COLO829 (cell line): ENCODE measurements at places on chromosomes 1 and 21.

DNA sequence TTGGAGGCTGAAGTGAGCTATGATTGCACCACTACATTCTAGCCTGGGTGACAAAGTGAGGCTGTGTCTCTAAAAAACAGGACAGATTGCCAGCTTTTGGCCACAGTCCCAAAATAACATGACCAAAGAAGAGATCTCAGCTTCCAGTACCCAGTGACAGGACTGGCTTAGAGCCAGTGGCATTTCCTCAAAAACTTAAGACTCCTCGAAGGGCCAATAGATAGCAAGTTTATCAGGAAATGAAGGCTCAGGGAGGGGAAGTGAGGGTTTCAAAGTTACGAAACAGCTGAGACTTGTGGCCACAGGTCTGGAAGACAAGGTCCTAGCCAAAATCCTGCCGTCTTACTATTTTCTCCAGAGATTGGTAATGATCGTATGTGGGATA is 6.3 kb upstream of the TMEM39B start:
- no peak for DNase-seq

DNA sequence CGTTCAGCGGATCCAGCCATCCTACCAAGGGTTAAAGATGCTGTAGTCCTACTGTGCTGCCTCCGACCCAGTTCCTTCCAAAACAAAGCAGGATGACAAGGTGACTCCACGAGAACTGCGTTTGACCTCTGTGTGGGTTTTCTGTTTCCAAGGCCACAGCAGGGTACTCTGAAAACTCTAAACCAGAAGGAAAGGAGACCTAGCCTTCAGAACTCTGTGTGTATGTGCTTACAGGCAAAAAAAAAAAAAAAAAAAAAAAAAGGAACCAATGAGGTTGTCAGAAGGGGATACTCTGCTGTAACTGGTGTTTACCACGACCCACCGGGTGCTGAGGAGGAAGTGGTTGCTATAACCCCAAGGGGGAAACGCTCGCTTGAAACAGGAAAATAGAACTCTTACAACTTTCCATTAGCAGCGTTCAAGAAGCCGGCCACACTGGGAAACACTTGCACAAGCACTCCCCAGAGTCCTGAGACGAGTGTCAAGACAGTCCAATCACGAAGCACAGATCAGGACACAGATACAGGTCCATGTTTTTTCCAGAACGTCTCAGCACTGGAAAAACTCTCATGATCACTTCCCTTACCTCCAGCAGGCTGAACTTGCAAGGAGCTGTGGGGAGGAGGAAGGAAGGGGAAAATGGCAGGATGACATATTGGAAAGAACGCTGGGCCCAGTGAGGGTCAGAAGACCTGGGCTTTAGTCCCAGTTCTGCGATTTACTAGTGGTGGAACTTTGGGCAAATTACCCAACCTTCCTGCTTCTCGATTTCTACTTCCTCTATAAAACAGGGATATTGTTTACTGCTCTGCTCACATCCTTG is 64.0 kb downstream of the ITPKB start:
- DNase-seq: no peak

GRCh38 chr1:224067621-224068457 is 46.1 kb upstream of the FBXO28 start:
- peak; percentile 29 for DNase-seq

- DNase-seq: no peak
Observed at GRCh38 chr1:168083456-168084325, 53.0 kb downstream of the GPR161 start.

GRCh38 chr21:42566524-42567213 is 53.0 kb downstream of the SLC37A1 start:
- DNase-seq: no peak

- no peak for DNase-seq
Observed at GRCh38 chr1:17563494-17564281, 24.2 kb downstream of the ARHGEF10L start.

- peak; percentile 67 for DNase-seq
Observed at GRCh38 chr1:212916481-212917133, 33.7 kb upstream of the VASH2 start.

- no peak for DNase-seq
Observed at GRCh38 chr1:118486199-118486598, 301.2 kb upstream of the SPAG17 start.

GRCh38 chr1:63731117-63732043 is 42.4 kb upstream of the ROR1 start:
- no peak for DNase-seq

- DNase-seq: no peak
Observed at GRCh38 chr1:35222322-35223083, 29.6 kb upstream of the SFPQ start.

DNA sequence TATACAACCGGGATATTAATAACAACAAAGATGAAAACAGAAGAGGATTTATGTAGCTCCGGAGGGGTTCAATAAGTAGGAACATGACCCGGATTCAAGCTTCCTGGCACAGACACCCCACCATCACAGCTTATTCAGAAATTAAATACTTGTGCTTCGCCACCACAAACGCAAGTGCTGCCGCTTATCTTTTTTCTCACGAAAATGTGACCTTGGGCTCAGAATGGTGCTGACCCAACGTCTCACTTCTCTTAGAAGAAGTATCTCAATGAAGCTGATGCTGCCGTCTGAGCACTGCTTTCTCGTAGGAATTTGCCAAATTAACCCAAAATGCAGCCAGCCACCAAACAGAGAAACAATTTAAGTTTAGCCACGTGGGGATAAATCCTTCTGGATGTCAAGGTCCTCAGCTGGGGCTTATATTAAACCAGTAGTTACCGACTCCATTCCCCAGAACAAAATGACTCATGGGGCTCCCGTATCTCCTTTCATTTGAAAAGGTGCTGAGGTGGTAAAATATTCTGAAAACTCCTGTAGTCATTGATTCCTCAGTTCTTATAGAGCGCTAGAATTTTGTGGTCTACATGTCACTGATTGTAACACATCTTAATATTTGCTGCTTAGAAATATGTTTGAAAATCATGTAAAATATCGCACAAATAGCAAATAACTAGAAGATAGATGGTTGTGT is 466.7 kb downstream of the SMYD3 start:
- DNase-seq: no peak

GRCh38 chr1:7536891-7537591 is 234.1 kb upstream of the VAMP3 start:
- no peak for DNase-seq

- DNase-seq: no peak
Observed at GRCh38 chr1:104720741-104721140, 971.0 kb downstream of the AMY1C start.

DNA sequence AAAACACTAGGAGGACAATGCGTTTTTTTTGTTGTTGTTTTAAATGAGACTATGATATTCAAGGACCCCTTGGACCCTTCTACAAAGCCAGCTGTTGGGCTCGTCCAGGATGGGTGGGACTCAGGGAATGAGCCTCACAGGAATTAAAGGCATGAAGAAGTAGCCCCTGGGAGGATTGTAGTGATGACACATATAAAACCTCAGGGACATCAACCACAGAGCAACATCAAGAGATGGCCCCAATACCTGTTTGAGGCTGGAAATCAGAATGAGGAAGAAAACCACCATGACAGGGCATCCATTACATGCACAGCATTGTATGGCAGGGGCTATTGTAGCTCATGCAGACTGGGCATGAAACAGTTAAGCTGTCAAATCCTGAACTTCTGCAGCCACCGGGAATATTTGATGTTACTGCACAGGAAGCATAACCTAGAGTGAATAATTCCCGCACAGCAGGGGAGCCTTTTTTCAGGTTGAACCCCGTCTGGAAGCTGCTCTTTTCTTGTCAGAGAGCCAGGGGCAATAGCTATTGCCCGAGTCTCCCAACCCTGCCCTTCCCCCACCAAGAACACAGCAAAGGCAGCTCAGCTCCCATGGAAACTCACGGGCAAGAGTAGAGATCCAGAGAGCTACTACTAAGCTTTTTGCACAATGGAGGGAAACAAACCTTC is 140.2 kb upstream of the FGGY start:
- DNase-seq: no peak

DNA sequence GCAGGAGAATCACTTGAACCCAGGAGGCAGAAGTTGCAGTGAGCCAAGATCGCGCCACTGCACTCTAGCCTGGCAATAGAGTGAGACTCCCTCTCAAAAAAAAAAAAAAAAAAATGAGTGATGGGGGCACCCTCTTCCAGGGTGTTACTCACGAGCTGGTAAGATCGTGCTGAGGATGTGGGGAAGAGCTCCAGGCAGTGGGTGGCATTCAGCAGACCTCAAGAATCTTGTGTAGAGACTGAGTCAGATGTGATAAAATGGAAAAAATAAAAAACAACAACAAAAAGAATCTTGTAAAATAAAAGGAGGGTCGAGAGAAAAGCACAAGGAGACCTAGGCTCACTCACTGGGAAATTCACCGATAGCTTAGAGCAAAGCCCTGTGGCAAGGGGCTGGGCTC is 38.5 kb downstream of the EPHA2 start:
- no peak for DNase-seq

DNA sequence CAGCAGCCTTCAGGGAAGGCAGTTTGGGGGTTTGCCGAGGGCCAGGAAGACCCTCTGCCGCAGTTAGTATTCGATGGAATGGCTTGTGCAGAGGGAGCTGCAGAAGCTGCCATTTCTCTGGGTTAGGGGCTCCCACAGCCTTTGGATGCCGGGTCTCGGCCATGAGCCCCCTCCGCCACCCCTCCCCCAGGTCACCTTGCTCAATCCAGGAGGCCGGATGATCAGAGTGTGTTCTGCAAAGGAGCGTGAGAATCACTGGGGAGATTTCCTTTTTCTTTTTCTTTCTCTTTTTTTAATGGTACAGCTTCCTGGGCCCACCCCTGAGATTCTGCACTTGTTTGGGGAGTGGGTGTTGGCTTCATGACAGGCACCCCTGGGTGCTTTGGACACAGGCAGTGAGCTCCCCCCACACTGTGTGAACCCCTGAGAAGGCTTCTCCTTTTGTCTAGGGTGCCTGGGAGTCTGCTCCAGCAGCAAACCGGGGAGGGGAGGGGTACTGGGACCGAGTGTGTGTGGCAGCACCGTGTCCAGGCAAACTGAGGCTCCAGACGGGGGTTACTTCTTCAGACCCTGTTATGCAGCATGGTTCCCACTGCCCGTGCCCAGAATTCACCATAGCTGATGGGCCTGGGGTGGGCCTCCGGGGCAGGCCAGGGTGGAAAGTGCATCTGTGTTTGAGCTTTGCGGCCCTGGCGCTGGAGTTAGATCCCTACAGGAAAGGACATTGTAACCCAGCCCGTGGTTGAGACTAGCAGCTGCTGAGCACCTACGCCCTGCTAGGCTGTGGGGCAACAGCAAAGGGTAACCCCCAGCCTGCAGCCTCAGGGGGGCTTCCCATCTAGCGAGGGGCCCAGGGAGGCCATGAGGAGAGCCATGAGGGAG is 18.5 kb downstream of the TNFRSF1B start:
- no peak for DNase-seq

GRCh38 chr21:35635994-35636393 is 424.3 kb downstream of the SETD4 start:
- no peak for DNase-seq

DNA sequence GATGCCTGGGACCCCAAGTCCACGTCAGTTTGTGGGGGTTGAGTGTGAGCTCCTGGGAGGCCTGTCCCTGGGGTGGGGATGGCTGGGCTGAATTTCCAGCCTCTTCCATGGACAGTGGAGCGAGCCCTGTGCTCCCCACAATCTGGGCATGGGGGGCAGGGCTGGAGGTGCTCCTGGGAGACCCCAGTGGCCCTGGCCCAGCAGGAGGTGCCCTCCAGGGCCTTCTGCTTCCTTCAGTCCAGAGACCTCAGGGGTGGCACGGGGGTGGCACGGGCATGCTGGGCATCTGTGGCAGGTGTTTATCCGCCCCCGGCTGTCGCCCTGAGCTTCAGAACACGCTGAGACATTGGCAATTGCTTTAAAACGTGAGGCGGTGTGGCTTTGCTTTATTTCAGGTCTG is 40.9 kb downstream of the MORN1 start:
- DNase-seq: no peak
